ENCODE measurements at places on chromosomes 13 and 19. TPM values are rescaled to one million over a fixed set of nuclear protein-coding genes. Genes with fewer than 3 reads are reported as not detected.

GRCh38 chr13:63311587-63311986 lies 1895.9 kb upstream of the PCDH20 start:
- no peak for DNase-seq

DNA sequence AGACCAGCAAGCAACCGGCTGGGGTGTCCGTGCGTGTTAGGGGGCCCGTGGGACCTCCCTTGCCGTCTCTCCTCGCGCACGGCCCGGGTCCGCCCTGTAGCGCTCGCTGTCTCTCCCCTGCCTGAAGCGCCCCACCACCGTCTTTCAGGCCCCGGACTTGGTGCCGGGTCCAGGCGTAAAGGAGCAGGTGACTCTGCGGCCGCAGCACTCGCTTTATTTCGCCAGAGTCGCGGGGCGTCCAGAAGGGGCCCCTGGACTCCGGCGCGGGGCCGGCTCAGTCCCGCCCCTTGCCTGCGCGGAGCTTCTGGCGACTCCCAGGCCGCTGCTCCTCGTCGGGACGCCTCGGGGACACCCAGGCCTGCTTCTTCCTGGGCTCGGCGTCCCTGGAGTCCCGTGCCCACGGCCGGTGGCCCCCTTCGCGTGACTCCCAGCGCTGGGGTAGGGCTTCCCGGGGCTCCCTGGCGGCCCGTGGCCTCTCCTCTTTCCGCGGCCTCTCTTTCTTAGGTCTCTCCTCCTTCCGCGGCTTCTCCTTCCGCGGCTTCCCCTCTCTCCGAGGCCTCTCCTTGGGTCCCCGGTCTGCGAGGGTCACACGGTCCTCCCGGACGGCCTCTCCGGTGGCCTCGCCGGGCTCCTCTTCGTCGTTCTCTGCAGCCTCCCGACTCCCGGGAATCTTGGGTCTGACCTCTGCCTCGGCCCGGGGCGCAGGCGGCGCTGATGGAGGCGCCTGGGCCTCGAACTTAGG lies 3.1 kb downstream of the AMH start:
- DNase-seq, result no peak

DNA sequence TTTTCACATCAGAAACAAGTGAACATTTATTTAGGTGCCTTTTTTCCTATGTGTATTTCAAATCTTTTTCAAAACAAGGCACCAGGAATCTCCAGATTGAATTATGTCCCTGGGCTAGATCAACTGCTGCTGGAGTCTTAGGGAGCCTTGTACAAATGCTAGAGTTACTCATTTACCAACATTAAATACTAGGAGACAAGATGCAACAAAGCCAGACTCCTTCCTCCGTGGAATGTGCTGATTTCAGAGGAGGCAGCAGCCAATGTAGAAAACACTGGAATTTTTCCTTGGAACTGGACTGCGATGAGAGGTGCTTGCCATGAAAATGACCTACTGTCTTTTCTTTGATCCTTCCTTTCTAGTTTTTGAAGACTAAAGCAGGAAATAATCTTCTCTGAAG lies 1514.7 kb upstream of the MIR17HG start:
- no peak for DNase-seq

DNA sequence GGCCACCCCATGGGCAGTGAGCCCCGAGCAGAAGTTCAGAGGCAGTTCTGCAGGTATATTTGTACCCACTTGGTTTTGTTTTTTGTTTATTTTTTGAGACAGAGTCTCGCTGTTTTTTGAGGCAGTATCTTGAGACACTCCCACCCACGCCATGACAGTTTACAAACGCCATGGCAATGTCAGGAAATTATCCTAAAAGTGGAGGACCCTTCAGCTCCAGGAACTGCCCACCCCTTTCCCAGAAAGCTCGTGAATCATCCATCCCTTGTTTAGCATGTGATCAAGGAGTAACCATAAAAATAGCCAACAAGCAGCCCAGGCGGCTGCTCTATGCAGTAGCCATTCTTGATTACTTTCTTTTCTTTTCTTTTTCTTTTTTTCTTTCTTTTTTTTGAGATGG lies 41.0 kb downstream of the CELF5 start:
- DNase-seq, result no peak

DNA sequence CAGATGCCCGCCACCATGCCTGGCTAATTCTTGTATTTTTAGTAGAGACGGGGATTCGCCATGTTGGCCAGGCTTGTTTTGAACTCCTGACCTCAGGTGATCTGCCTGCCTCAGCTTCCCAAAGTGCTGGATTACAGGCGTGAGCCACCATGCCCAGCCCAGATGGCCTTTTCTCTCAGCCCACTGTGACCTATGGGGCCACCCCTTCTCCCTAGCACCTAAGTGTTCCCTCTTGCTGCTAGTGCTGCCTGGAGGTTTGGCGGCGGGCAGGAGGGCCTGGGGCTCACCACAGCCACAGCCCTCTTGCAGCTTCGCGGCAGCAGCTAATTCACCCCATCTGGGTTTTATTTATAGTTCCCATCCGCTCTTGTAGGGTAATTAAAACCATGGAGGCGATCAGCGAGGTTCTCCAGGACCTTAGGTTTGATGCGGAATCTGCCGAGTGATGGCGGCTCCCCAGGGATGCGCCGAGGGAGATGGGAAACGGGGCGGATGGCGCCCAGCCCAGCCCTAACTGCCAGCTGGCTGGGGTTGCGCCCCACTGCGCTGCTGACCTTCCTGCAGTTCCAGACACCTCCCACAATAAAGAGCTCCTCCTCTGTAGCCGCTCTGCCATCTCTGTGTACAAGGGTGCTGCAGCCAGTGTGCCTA lies 3.3 kb downstream of the REX1BD start:
- DNase-seq, result no peak

GRCh38 chr19:5974721-5975387 lies 3.1 kb downstream of the RANBP3 start:
- DNase-seq, result no peak

The TPGS1 gene
- total RNA-seq, result 21.6 TPM

The CYP4F12 gene
- 0.19 TPM for total RNA-seq

The ZBTB32 gene
- total RNA-seq, result 133 TPM

The CCDC106 gene
- total RNA-seq, result 5.9 TPM

The GARIN5B gene
- total RNA-seq, result not detected

The FFAR1 gene
- not detected for total RNA-seq
